Occipital lobe (tissue), 3 donors: ENCODE measurements at places on chromosomes 5 and 9. TPM values are rescaled to one million over a fixed set of nuclear protein-coding genes. Genes with fewer than 3 reads are reported as not detected.

DNA sequence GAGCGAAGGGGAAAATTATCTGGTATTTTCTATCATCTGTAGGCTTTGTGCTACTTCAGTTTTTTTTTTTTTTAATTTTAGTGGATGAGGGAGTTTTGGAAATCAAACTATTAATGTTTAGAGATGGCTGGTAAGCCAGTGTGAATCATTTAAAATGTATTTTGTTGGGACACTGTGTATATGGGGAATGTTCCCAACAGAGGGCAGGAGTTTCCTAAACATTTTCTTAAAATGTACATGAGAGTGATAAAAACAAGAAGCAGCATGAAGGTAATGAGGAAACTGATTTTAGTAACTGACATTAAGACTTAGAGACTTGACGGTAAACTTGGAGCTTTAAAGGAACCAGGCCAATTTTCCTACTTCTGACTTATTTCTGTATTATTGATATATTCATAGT is 68.2 kb upstream of the ITGA2 start:
- DNase-seq, result no peak

The TRIM36 gene
- 98.4 TPM for total RNA-seq

DNA sequence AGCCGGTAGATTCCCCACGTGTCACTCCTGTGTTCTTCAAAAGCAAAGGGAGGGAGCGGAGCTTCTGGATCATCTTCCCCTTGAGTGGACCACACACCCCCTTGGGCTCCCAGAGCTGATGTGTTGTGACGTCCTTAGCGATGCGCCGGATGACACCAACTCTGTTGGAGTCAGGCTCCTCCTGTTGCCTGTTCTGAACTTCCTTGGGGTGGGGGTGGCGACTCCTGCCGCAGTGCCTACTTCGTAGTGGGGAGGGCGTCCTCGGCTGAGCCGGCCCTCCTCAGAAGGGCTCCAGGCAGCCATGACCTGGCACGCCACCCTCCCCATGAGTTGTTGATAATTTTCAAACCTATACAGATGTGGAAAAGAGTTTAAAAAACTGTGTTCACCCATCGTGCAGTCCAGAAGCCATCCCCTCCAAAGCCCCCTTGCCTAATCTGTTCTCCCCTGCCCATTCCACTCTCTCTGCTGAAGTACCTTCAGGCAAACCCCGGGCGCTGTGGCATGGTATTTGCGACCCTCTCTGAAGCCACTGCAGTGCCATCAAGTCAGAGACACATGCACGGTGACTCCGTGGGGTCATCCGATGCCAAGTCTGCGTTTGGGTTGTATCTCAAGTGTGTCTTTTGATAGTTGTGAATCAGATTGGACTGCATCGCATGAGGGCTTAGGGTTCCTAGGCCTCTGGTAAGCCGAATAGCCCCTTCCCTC is 16.7 kb downstream of the EXOC3 start:
- no peak for DNase-seq

- DNase-seq, result no peak
Observed at GRCh38 chr9:76419782-76420380, 25.7 kb upstream of the RFK start.

DNA sequence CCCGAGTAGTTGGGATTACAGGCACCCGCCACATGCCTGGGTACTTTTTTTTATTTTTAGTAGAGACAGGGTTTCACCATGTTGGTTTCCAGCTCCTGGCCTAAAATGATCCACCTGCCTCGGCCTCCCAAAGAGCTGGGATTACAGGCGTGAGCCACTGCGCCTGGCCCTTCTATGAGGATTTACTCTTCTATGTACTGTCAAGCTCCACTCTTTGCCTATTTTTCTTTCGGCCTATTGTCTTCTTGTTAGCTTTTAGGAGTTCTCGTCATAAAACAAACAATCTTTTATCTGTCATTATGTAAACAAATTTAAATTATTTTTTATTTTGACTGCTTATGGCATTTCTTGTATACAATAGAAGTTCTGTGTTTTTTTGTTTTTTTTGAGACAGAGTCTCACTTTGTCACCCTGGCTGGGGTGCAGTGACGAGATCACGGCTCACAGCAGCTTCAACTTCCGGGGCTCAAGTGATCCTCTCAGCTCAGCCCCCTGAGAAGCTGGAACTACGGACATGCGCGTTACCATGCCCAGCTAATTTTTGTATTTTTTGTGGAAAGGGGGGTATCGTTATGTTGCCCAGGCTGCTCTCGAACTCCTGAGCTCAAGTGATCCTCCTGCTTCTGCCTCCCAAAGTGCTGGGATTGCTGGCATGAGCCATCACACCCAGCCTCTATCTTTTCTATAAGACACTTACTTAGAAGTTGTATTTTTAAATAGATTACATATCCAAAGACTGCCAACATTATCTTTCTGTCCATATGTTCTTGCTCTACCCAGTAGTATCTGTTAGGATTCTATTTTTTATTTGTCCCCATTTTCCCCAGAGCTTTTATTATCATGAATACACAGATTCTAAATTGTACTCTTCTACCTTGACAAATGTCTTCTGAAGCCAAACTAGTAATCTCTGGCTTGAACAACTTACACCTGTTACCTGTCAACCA is 29.2 kb downstream of the CSNK1A1 start:
- no peak for DNase-seq

DNA sequence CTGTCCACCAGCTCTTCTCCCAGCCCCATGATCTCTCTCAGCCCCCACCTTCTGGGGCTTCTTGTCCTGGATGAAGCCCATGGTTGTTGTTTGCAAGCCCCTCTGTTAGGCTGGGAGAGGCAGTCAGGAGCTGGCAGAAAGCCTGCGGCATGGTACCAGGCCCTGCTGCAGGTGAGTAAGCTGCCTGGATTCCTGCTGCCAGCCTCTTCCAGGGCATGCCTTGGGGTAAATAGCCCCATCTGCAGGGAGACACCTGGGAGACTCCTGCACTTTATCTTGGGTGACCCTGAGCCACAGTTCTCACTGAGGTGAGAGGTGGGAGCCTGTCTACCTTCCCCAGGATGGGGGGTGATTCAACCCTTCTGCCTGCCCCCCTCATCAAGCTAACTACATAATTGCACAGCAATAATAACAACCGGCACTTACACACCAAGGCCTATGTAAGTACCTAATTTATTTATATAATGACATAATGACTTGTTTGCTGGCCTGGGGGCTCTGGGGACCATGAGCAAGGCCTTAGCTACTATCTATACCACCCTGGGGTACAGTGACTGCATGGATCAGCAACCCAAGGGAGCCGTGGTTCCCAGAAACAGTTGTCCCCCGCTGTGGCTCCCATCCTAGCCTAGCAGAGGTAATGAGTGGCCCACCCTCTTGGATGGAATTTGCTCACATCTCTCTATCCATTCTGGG is 116.0 kb downstream of the PSD2 start:
- no peak for DNase-seq

DNA sequence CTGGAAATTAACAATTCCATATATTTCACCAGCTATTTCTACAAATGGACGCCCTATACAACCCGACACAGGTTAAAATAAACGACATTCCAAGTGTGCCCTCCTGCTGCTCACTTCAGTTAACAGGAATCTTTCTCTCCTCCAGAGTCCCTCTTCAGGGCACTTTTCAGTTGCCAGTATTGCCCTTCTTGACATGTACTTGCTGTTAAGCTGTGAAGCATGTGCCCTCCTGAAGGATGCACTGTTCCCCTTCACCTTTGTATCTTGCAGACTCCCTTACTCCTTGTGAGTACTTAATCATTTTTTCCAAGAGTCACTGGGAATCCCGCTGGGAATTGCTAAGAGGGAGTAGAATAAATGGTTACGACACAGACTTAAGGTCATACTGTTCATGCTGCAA is 364.1 kb downstream of the CTNND2 start:
- DNase-seq, result no peak

DNA sequence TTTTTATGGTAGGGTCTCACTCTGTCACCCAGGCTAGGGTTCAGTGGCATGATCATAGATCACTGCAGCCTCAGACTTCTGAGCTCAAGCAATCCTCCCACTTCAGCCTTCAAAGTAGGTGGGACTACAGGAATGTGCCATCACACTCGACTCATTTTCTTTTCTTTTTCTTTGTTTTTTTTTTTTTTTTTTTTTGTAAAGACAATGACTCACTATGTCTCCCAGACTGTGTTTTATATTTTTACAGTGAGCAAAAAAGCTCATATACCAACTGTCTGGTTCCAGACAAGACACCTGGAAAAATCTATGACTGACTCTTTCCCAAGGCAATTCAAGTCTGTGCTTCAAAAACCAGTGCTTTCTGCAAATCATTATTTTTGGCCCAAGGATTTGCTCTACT is 10.8 kb upstream of the FOXD1 start:
- DNase-seq, result no peak

GRCh38 chr5:130350131-130350530 is 445.9 kb downstream of the CHSY3 start:
- DNase-seq, result no peak

The TMEM252 gene
- not detected for total RNA-seq

The HRCT1 gene
- total RNA-seq, result not detected

The CDX1 gene
- not detected for total RNA-seq

The ADAMTSL1 gene
- 7.3 TPM for total RNA-seq

The CDC25C gene
- total RNA-seq, result 2.3 TPM

The MYOZ3 gene
- total RNA-seq, result 1.7 TPM

The PPP3R2 gene
- total RNA-seq, result not detected

DNA sequence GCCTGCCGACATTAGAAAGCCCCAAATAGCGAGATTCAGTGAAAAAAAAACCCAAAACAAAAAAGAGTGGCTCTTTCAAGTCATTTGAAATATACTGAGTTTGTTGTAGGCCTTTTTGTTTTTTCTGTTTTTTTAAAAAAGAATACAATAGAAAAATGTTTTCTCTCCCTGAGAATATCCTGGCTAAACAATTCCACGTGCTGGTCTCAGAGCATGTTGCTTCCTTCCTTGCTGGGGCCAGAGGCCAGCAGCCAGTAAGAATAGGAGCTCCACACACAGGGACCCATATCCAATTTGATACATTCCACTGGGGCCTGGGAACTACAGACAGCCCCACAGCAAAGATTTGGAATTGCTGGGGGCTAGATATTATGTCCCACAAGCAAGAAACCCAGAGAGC is 191.4 kb downstream of the HSPA4 start:
- DNase-seq, result no peak

DNA sequence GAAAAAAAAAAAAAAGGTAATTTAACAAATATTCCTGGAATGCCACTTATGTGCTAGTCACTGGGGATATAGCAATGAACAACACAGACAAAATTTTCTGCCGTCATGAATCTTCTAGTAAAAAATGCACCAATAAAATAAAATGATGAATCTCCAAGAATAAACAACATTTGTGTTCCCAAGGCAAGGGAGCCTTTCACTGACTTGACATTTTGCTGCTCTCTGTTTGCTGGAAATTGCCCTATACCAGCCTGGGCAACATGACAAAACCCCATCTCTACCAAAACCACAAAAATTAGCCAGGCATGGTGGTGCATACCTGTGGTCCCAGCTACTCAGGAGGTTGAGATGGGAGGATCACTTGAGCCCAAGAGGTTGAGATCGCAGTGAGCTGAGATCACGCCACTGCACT is 64.5 kb upstream of the ERBIN start:
- DNase-seq, result no peak

- DNase-seq, result no peak
Observed at GRCh38 chr9:70566751-70567150, 152.3 kb upstream of the KLF9 start.

The ARSI gene
- 0.31 TPM for total RNA-seq

GRCh38 chr5:1358726-1359025 is 13.8 kb upstream of the CLPTM1L start:
- DNase-seq, result no peak

- DNase-seq, result no peak
Observed at GRCh38 chr5:103648086-103648485, 85.5 kb upstream of the NUDT12 start.

- no peak for DNase-seq
Observed at GRCh38 chr9:135958485-135958884, 2.7 kb downstream of the UBAC1 start.

- DNase-seq, result no peak
Observed at GRCh38 chr9:128340691-128341434, 536 bp downstream of the SLC27A4 start.
